ENCODE measurements at places on chromosomes 1 and 21.

GRCh38 chr1:1959459-1959839 lies 40.4 kb upstream of the TMEM52 start:
- DNase-seq: no peak

GRCh38 chr1:156927215-156928042 lies 7.0 kb downstream of the LRRC71 start:
- DNase-seq: peak; percentile 70

- no peak for DNase-seq
These were observed 41.6 kb downstream of the FAAP20 start for GRCh38 chr1:2152954-2153353.

GRCh38 chr1:85334962-85335361 lies 58.5 kb upstream of the BCL10 start:
- peak; percentile 76 for DNase-seq

GRCh38 chr1:87872189-87872588 lies 543.5 kb downstream of the LMO4 start:
- DNase-seq: no peak

GRCh38 chr1:94100785-94101612 lies 19.9 kb downstream of the ABCA4 start:
- DNase-seq: no peak

- no peak for DNase-seq
These were observed 7.7 kb downstream of the LRRC52 start for GRCh38 chr1:165551469-165551868.

DNA sequence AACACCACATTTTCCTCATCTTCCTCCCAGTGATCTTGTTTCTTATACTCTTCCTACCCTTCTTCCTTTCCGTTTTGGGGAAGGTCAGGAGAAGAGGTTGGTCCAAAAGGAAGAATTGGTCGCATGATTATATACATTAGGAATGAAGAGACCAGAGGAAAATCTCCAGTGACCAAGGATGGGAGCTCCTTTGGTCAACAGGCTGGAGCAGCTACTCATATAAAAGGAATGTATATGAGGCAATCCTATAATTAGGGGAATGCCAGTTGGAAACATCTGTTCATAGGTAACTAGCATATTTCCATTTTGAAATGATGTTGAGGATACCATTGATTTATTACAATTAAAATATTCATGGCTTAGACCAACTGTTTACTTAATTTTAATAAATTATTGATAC lies 114.5 kb downstream of the LRRC40 start:
- DNase-seq: peak; percentile 64

DNA sequence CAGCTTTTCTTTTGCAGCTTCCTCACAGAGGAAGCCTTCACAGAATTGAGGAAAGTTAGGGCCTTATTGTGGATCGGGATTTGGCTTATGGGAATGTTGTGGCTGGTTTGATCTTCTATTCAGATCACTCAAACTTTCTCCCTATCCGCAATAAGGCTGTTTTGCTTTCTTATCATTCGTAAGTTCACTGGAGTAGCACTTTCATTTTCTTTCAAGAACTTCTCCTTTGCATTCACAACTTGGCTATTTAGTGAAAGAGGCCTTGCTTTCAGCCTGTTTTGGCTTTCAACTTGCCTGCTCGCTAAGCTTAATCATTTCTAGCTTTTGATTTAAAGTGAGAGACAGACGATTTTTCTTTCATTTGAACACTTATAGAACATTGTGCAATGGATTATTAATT lies 181.9 kb upstream of the B3GALT2 start:
- no peak for DNase-seq

- no peak for DNase-seq
These were observed 1.1 kb upstream of the SHISAL2A start for GRCh38 chr1:52631759-52632331.

GRCh38 chr21:44006656-44007055 lies 5.5 kb upstream of the TRAPPC10 start:
- no peak for DNase-seq

- DNase-seq: no peak
These were observed 652.9 kb downstream of the PLA2G4A start for GRCh38 chr1:187481581-187482148.

GRCh38 chr1:16139473-16139962 lies 16.4 kb downstream of the EPHA2 start:
- peak; percentile 89 for DNase-seq

- no peak for DNase-seq
These were observed 7.9 kb upstream of the AK5 start for GRCh38 chr1:77273891-77274290.

- no peak for DNase-seq
These were observed 7.3 kb downstream of the CD244 start for GRCh38 chr1:160855181-160855981.

- DNase-seq: peak; percentile 86
These were observed 159.3 kb upstream of the SGIP1 start for GRCh38 chr1:66374561-66375111.

DNA sequence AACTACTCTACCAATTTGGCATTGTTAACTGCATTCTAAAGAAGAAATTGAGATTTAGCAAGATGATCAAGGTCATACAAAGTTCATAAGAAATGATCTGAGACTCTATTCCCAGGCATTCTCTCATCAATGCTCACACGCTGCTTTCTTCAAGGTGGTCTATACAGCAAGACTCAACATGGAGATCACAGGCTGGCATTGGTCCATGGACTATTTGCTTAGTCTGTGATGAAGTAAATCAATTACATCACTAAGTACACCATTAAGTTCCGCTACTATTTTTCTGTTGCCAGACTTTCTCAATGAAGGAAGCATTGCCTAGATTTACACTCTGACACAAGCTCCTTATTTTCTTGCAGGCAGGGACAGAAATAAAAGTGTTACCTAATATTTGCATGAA lies 51.9 kb upstream of the CYP2J2 start:
- DNase-seq: no peak

DNA sequence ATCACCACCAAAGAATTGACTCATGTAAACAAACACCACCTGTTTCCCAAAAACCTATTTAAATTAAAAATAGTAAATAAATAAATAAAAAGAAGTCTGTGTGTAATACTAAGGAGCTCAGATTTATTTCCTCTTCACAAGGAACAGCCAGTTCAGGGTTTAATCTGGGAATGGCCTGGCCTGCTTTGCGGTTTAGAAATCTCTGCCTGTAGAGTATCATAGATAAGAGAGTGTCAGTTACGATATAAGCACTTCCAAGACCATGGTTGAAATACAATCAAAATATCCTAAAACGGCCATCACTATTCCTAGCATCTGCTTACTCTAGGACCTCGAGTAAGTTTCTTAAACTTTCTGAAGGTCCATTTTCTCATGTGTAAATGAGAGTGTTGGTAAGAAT lies 274.4 kb downstream of the PLPP3 start:
- DNase-seq: no peak

DNA sequence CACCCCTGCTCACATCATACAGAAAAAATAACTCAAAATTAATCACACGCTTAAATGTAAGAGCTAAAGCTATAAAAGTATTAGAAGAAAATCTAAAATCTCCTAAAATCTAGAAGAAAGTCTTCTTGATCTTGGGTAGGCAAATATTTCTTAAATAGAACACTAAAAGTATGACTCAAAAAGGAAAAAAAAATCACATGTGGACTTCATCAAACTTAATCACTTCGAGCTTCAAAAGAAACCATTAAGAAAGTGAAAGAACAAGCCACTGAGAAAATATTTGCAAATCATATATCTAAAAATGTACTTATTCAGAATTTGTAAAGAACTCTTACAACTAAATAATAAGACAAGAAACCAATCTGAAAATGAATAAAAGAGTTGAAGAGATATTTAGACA lies 32.7 kb downstream of the LRRC52 start:
- no peak for DNase-seq

- peak; percentile 97 for DNase-seq
These were observed 17.6 kb downstream of the SLC2A1 start for GRCh38 chr1:42940851-42941639.

GRCh38 chr1:87330057-87330884 lies 1.6 kb downstream of the LMO4 start:
- peak; percentile 47 for DNase-seq

GRCh38 chr21:44548922-44549321 lies 2.4 kb downstream of the KRTAP10-2 start:
- DNase-seq: no peak

DNA sequence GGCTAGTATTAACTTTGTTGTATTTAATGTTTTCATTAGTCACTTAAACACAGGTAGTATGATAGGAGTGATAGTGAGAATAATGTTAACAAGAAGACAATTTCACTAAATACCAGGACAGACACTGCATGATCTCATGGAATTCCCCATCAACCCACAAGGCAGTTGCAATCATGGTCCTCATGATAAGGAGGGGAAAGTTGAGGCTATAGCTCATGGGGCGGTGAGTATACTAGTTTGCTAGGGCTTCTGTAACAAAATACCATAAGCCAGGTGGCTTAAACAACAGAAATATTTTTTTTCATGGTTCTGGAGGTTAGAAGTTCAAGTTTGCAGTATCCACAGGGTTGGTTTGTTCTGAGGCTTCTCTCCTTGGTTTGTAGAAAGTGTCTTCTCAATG lies 115.8 kb downstream of the DSCAM start:
- DNase-seq: no peak

DNA sequence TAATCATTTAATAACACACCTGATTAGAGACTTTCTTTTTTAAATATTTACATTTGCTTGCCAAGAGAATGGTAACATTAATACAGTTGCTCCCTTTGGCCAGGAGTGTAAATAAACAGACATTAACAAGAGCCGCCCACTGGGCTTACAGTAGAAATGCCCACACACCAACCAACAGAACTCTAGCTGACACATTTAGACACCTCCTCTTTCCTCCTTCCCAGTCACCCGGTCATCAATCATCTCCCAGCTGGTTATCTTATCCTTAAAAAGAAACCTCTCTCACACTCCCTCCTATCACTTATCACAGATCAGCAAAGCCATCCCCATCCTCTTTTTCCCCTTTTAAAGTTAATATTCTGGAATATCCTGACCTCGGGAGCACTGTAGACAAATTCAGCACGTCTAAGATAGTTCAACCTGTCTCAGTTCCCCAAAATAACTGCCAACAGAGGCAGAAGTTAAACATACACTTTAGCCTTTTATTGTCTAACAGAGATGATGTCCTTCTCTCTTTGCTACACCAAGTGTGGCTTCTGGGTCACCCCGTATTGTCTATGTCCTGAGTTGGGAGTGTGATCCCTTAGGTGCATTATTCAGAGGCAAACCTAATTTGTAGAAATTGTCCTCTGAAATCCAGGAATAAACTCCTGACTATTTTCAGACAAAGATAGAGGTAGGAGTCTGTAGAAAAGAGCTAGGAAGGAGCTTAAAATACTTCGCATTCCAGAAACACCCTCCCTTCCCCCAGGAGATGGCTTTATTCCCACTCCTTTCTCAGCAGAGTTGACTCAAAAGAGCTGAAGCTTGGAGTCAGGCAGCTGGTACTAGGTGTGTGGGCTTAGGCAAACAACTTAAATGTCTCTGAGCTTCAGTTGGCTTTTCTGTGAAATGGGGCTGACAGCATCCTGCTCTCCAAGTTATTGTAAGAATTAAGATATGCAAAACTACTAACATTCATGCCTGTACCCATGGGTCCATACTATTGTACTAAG lies 8.8 kb downstream of the MYCL start:
- DNase-seq: peak; percentile 78

DNA sequence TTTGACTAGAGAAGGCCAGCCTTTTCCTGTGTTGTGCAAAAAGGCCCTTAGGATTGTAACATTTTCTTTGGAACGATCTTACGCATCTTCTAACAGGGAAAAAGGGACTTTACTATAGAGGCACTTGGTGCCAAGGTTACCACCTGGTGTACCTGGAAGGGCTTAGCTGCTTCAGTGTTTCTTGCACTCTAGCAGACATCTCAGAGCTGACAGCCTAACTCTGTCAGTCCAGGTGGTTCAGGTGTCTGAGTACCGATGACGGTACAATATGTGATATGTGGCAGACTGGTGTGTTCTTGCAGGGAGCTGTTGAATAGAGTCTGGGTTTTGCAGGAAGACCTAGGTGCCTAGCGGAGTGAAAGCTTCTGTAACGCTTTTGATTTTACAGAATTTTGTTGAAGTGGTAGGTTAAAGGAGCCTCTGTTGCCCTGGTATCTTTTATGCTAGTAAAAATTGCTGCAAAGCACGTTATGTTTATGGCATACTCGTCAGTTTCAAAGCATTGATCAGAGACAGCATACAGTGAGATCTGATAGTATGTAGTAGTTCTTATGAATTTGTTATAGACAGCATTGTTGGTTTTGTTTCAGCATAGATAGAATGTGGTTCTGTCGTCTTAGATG lies 1.4 kb downstream of the MAGI3 start:
- no peak for DNase-seq

- DNase-seq: no peak
These were observed 29.2 kb downstream of the CEP104 start for GRCh38 chr1:3827813-3828307.

GRCh38 chr1:147209825-147210821 lies 15.0 kb downstream of the FMO5 start:
- DNase-seq: no peak

GRCh38 chr1:173117108-173117633 lies 66.4 kb upstream of the TNFSF18 start:
- DNase-seq: no peak

GRCh38 chr1:226797151-226797550 lies 58.1 kb upstream of the ITPKB start:
- no peak for DNase-seq

DNA sequence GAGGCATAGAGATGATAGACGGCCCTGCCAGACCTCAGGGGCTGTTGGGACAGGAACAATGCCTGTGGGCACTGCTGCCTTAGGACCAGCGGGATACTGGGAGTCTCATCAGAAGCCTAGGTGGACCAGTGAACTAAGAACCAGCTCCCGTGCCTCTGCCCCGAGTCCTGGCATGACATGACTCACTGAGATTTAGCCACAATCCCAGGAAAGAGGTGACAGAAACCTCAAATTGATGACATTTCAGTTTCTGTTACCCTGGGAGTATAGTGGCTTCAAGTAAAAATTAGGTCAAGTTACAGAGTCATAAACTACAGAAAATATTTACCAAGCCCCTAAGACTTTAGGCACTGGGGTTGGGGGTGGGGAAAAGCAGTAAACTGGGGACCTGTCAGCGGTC lies 74.6 kb upstream of the GADD45A start:
- DNase-seq: no peak

DNA sequence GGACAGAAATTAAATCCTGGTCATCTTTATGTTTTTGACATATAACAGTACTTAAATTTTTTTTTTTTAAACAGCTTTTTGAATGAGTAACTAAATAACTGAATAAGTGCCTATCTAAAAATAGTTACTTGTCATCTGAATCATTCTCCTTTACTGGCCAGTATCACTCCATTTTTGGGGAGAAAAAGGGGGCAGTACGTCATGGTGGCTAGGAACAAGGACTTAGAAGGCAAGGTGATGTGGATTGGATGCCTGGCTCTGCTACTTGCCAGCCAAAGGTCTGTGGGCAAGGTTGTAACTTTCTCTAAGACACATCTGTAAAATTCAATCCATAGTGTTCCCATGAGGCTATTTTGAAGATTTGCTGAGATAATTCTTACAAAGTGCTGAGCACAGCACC lies 220.4 kb upstream of the DEPDC1 start:
- DNase-seq: no peak
